Midbrain (tissue), 1 donor: ENCODE measurements at places on chromosomes 7 and 10.

DNA sequence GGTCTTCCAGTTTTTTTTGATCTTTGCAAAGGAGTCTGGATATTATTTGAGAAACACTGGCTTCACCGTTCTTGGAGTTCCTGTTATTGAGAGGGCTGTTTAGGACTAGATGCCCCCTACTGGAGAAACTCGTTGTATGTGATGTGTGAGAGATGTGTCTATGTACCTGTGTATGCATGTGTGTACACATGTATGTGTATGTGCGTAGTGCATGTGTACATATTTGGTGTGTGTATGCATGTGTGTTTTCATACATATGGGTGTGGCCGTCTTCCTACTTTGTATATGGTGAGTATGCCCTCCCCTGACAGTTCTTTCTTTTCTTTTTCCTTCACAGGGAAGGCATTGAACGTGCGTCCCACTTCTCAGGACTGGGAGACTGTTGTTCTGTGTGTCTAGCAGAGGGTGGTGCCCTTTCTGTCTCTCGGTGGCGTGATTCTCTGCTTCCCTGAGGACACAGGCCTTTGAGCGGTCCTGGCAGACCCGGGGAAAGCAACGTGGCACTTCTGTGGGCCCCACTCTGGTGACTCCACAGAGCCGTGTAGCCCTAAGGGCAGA lies 3.0 kb upstream of the CALHM3 start:
- peak; percentile 18 for DNase-seq

DNA sequence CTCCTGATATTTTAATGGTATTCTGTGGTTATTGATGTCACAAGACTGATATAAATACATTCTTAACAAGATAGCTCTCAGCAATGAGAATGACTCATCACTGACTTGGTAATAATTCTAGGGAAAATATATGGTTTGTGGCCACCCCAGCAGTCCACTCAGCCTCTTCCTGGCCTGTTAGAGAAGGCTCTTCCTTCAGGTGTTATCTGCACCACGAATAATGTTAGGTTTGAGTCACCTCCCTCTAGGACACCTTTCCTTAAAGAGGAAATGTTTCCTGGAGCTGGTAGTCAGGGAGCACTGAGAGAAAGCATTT lies 163.3 kb downstream of the SVIL start:
- no peak for DNase-seq

- no peak for DNase-seq
Observed at GRCh38 chr10:80708185-80708584, 170.5 kb downstream of the SH2D4B start.

DNA sequence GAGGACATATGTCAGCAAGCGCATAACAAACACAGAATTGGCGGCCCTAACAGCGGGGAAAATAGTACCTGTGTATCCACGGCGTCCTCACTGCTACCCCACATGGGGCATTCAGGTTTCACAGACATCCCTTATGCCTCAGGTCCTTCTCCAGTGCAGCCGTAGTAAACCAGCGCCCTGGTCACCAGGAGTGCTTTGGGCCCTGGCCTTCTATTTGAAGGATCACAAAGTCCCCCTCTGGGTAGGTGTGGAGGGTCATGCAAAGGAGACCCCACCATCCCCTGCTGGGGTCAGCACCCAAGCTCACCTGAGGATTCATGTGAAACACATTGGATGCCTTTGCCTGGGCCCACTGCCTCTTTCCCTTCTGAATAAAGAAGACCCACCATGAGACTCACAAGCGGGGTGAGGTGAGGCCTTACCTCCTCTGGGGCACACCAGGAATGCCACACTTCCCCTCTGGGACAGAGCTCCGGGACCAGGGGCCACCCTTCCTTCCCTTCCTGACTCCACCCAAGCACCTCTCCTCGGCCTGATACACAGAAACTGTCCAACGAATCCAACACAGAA lies 18.8 kb downstream of the CLRN3 start:
- DNase-seq = no peak

DNA sequence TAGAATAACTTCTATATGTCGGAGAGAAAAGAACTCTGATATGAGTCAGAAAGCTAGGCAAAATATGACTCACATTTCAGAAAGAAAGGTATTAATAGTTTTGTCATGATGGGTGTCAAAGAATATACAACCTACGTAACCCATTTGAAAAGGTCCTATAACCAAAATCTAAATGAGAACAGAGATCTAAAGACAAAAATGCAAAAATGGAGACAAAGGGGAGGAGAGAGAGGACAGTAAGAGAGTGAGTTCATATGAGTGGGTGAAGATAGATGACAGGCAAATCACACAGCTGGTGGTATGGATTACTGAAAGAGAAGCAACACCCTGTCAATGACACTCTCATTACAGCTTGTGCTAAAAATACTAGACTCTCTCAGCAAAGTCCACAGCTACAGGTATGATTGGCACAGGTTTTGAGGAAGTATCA lies 25.6 kb downstream of the ANKMY2 start:
- no peak for DNase-seq

DNA sequence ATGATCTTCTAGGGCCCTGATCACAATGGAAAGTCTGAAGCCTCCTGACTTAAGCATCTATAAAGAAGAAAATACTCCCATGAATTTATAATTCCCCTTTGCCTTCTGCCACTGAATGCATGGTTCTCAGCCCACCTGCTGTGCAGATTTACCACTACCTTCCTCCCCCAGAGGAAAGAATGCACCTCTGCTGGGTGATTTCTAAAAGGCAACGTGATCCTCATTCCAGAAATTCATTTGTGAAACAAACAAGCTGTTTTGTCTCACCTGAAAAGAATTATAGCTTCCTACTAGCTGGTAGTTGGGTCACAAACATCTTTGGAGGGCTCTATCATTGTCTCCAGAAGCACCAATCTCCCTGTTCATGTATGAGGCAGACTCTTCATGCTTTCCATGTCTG lies 320.2 kb downstream of the CDC14C start:
- no peak for DNase-seq

GRCh38 chr10:116450861-116451260 lies 23.2 kb downstream of the PNLIPRP3 start:
- no peak for DNase-seq

DNA sequence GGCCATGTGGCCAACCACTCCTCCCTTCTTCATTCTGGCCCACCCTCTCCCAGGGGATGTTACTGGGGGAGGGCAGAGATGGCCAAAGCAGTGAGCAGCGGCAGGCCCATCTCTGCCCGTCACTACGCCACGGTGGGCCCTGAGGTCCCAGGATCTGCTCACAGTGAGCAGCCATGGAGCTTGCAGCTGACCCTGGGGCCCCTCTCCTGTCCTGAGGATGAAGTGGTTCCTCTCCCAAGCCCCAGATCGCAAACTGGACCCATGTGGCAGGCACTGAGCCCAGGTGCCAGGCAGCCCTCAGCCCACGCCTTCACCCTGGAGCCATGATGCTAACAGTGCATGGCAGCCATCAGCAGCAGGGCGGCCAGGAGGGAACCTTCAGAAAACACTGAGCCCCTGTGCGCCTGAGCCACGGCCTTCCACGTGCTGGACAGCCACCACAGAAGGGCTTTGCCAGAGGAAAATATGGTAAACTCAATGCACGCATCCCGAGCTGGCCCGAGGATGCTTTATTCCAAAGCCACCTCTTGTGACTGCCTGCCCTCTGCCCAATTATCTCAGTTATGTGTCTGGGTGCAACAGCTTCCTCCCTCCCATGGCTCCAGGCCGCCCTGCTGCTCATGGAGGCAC lies 485.7 kb downstream of the PTPRN2 start:
- DNase-seq = no peak

- DNase-seq = no peak
Observed at GRCh38 chr10:122343936-122344335, 30.6 kb upstream of the PLEKHA1 start.

- peak; percentile 82 for DNase-seq
Observed at GRCh38 chr7:37832194-37832593, 16.2 kb upstream of the NME8 start.

- no peak for DNase-seq
Observed at GRCh38 chr7:105766421-105767073, 109.9 kb downstream of the ATXN7L1 start.

DNA sequence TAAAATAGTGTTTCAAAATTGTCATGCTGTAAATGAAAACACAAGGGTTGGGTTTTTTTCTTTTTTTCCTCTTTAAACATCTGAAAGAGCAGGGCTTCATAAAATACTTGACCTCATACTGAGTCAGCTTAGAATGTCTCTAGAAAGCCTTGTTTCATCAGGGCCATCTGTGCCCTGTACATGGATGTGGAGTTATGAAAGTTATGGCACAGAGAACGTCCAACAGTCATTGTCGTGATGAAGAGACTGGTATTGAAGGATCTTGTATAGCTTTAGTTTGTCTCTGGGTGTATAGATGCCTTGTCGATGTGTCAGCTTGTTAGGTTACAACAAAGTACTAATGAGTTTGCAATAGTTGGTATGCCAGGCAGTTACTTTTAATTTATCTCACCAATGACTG lies 127.3 kb downstream of the FAM204A start:
- no peak for DNase-seq

- no peak for DNase-seq
Observed at GRCh38 chr10:19731560-19731959, 84.7 kb upstream of the PLXDC2 start.

- DNase-seq = no peak
Observed at GRCh38 chr10:93178226-93178625, 104.5 kb downstream of the CYP26A1 start.

- no peak for DNase-seq
Observed at GRCh38 chr10:128213156-128213555, 86.9 kb upstream of the MKI67 start.

GRCh38 chr7:30310674-30311362 lies 26.4 kb downstream of the ZNRF2 start:
- no peak for DNase-seq

GRCh38 chr7:16422917-16423316 lies 1.6 kb upstream of the CRPPA start:
- DNase-seq = no peak

DNA sequence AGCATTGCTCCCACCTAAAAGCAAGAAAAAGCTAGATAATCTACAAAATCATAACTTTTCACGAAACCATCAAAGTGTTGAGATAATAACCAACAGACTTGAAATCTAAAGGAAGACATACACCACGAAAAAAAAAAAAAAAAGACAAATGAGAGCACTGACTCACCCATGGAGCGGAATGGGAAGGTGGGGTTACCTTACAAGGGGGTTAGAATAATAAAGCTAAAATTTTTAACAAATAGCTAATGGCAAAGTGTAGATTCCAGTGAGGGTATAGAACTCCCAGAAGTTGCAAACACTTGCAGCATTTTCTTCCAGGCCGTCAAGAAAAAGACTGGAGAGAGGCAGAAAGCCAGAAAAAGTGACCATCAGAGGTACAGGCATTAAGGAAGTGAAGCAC lies 27.2 kb downstream of the IPMK start:
- DNase-seq = no peak

GRCh38 chr10:53009961-53010907 lies 237.7 kb upstream of the MBL2 start:
- no peak for DNase-seq

DNA sequence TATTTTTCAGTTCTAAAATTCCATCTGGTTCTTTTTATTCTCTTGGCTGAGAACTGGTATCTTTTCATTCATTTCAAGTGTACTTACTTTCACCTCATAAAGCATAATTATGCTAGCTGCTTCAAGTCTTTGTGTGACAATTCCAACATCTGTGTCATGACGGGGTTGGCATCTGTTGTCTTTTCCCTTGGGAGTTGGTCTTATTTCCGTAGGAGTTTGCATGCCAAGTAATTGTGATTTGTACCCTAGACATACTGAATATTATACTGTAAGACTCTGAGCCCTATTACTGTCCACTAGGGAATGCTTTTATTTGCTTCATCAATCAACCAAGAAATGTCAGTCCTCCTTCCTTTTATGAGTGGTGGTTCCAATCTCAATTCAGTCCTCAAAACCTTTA lies 24.6 kb upstream of the HUS1 start:
- no peak for DNase-seq
